ENCODE measurements at places on chromosomes 7 and 10. TPM values are rescaled to one million over a fixed set of nuclear protein-coding genes. Genes with fewer than 3 reads are reported as not detected.

DNA sequence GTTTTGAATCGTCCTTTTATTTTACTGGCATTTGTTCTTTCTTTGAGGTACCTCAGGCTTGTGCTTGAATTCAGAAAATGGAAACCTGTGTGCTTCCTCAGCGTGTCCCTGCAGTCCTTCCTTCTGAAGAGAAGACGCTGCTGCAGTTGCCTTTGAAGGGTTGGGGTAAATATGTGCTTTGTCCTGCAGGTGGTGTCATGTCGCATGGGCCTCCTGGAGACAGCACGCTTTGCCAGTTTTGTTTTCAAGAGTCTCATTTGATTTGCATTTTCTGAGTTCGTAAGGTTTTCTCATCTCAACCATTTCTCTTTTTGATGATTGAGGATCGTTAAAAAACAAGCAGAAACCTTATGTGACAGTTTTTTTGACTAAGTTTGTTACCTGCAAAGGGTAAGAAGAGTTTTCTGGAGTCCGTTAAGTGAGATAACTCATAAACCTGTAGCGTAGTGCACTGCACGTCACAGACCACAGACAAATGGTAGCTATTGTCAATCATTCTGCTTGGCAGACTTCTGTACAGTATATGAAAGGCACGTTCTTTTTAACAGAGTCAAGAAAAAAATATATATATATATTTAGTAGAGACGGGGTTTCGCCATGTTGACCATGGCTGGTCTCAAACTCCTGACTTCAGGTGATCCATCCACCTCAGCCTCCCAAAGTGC is 57.0 kb downstream of the CDC123 start:
- H3K27ac ChIP-seq, result no peak overlapping the region
- no peak for DNase-seq
- H3K4me3 ChIP-seq, result no peak overlapping the region
- H3K27me3 ChIP-seq, result no peaks in the 10 kb centered on the region
- peaks cover 4% of the 10 kb centered on the region for H3K36me3 ChIP-seq

- H3K27ac ChIP-seq, result no peak overlapping the region
- no peak overlapping the region for H3K4me3 ChIP-seq
- H3K4me1 ChIP-seq, result peaks cover 7% of the 10 kb centered on the region
- no peak for DNase-seq
- H3K36me3 ChIP-seq, result no peaks in the 10 kb centered on the region
- no peaks in the 10 kb centered on the region for H3K27me3 ChIP-seq
Observed at GRCh38 chr10:89078724-89079672, 88.4 kb downstream of the FAS start.

- DNase-seq, result no peak
- H3K36me3 ChIP-seq, result no peaks in the 10 kb centered on the region
- no peak overlapping the region for H3K4me3 ChIP-seq
- peaks cover 2% of the 10 kb centered on the region for H3K4me1 ChIP-seq
Observed at GRCh38 chr7:50415844-50416364, 34.2 kb downstream of the FIGNL1 start.

DNA sequence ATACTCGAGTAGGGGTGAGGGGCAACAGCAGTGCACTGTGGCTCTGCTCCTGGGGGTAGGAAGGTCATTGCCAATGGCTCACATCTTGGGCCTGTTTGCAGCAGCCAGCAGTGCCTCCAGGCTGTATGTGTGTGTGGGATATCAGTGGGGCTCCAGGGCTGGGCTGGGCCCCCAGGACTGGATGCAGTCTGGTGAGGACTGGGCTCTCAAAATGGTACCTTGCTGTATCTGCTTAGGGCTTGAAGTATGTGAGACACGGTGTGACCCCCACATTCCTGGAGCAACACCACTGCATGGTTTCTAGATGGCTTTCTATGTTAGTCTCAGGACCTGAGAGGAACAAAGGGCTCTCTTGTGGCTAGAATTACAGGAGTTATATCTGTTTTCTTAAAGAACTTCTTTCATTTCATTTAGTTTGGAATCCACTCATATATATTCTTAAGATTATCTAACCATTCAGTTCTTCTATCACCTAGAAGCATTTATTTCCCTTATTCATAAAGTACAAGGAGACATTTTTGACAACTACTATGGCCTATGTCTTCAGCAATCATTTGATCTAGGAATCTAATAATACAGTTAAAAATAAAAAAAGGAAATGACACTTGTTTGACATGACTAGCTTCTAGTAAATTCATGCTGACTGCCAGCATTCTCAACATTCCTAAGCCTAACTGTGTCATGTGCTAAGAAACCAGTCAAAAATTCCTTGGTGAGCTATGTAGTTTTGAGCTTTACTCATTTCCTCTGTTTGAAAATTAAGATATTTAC is 443.2 kb upstream of the SEMA3A start:
- H3K36me3 ChIP-seq, result no peaks in the 10 kb centered on the region
- H3K27ac ChIP-seq, result no peak overlapping the region
- DNase-seq, result no peak

- no peaks in the 10 kb centered on the region for H3K27me3 ChIP-seq
- H3K4me3 ChIP-seq, result peak within 1 kb of the TSS; percentile 35
- no peaks in the 10 kb centered on the region for H3K4me1 ChIP-seq
- peak within 1 kb of the TSS; percentile 40 for H3K27ac ChIP-seq
- H3K36me3 ChIP-seq, result no peaks in the 10 kb centered on the region
- DNase-seq, result no peak
Observed at GRCh38 chr10:15719899-15720634, at the start of gene ITGA8. TSS of gene ITGA8 (minus strand) at chr10:15719922. CDS start at chr10:15719771, 151 bp downstream.

DNA sequence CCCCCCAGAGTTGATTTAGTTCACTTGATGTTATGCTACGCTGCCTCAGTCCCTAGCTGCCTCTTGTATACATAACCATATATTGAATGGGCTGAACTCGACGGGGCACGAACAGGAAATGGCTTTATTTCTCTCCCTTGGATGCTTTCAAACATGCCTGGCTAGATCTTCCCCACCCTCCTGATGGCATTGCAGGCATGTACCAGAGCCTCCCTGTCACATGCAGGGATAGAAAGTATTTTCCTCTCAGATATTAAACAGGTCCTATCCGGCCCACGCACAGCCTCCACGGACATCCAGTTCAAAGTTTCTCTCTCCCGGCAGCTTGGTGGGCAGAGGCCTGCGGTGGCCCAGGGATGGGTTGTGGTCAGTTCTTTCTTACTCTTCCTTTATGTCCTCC is 422.1 kb downstream of the RPS24 start:
- H3K4me3 ChIP-seq, result no peak overlapping the region
- no peaks in the 10 kb centered on the region for H3K4me1 ChIP-seq
- H3K27me3 ChIP-seq, result peaks cover 15% of the 10 kb centered on the region

GRCh38 chr10:88156341-88156740 is 292.9 kb downstream of the PTEN start:
- H3K36me3 ChIP-seq, result no peaks in the 10 kb centered on the region
- H3K27ac ChIP-seq, result no peak overlapping the region
- H3K4me3 ChIP-seq, result no peak overlapping the region
- no peaks in the 10 kb centered on the region for H3K27me3 ChIP-seq

DNA sequence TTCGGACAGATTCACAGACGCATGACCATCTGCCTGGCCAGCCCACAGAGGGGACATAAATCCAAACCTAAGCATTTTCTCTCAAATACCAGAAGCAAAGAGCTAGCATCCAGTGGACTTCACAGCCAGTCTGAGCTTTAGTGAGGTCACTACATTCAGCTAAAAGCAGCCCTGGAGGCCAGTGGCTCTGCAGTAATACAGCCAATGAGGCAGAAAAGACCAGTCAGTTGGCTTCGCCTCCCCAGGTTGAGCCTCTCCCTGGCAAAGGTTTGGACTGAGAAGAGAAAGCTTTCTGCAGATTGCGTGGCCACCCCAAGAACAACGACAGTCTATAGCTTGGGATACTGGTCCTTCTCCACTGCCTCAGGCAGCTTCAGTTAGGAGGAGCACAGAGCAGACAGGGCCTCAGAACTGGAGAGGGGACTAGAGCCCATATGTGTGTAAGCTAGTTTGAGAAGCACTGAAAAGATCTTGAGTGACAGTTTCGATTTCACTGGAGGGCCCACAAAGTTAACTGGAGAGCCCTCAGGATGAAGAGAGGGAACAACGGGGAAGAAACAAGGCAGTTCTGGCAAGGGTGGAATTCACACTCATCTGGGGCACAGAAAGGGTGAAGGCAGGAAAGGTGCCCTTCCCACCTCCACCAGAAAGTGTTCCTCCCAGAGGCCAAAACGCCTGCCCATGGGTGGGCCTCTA is 3.8 kb downstream of the WDR91 start:
- no peak overlapping the region for H3K4me3 ChIP-seq
- H3K36me3 ChIP-seq, result peaks cover 7% of the 10 kb centered on the region
- H3K4me1 ChIP-seq, result peaks cover 90% of the 10 kb centered on the region
- DNase-seq, result no peak

- H3K27me3 ChIP-seq, result peaks cover 67% of the 10 kb centered on the region
- DNase-seq, result no peak
- no peak overlapping the region for H3K27ac ChIP-seq
- no peaks in the 10 kb centered on the region for H3K4me1 ChIP-seq
- H3K4me3 ChIP-seq, result no peak overlapping the region
Observed at GRCh38 chr10:103265717-103266329, 11.1 kb upstream of the INA start.

GRCh38 chr7:17773289-17773626 is 167.0 kb downstream of the SNX13 start:
- H3K27ac ChIP-seq, result no peak overlapping the region
- no peaks in the 10 kb centered on the region for H3K27me3 ChIP-seq
- peaks cover 30% of the 10 kb centered on the region for H3K4me1 ChIP-seq
- no peaks in the 10 kb centered on the region for H3K36me3 ChIP-seq
- DNase-seq, result no peak

- no peak overlapping the region for H3K27ac ChIP-seq
- no peak for DNase-seq
- no peaks in the 10 kb centered on the region for H3K36me3 ChIP-seq
- H3K4me1 ChIP-seq, result peaks cover 36% of the 10 kb centered on the region
Observed at GRCh38 chr7:36967387-36967786, 243.1 kb upstream of the AOAH start.

DNA sequence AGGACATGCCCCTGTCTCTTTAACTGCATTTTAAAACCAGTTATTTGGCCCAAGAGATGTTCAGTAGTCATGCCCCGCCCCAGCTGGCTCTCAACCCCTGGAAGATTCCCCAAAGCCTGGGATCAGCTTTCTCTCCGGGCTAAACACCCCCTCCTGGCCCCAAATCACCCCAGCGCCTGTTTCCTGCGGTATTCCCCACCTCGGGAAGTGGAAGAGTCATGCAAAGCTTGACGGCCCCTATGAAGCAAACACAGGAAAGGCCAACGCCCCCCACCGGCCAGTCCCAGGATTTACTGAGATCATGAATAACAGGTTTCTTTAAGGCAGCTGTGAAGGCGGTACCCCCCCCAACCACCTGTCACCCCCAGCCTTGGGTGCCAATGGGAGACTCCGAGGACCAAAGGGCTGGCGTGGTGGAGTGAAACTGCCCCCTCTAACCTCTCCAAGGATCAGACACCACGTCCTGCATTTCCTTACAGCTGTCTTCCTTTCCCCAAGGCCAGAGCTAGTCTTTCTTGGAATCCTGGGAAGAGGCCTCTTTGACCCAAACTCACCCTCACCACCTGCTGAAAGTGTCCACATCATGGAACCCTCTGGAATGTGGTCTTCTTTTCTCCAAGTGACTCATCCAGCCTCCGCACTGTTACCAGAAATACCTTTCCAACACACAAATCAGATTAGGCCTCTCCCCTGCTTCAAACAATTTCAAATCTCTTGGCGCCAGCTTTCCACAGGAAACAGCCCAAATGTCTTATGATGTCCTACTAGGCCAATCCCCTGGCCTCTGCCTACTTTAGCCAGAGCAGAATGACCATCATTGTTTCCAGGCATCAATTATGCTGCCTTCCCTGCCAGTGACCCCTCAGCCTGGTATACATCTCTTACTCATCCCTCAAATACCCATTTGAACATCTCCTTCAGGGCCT is 301.5 kb downstream of the ZEB1 start:
- H3K27me3 ChIP-seq, result no peaks in the 10 kb centered on the region
- peaks cover 18% of the 10 kb centered on the region for H3K4me1 ChIP-seq
- DNase-seq, result no peak
- no peak overlapping the region for H3K4me3 ChIP-seq
- H3K27ac ChIP-seq, result peak overlapping the region; percentile 45

- peak overlapping the region; percentile 66 for H3K27ac ChIP-seq
- no peak overlapping the region for H3K4me3 ChIP-seq
- H3K27me3 ChIP-seq, result no peaks in the 10 kb centered on the region
- peaks cover 11% of the 10 kb centered on the region for H3K4me1 ChIP-seq
- H3K36me3 ChIP-seq, result no peaks in the 10 kb centered on the region
Observed at GRCh38 chr7:8176370-8177081, 85.4 kb downstream of the ICA1 start.

GRCh38 chr10:127354255-127354654 is 157.9 kb upstream of the INSYN2A start:
- H3K36me3 ChIP-seq, result no peaks in the 10 kb centered on the region
- no peaks in the 10 kb centered on the region for H3K4me1 ChIP-seq
- no peak overlapping the region for H3K27ac ChIP-seq
- H3K4me3 ChIP-seq, result no peak overlapping the region

GRCh38 chr10:43000651-43001426 is 76.0 kb upstream of the RET start:
- H3K36me3 ChIP-seq, result no peaks in the 10 kb centered on the region
- no peaks in the 10 kb centered on the region for H3K27me3 ChIP-seq
- H3K27ac ChIP-seq, result no peak overlapping the region
- DNase-seq, result no peak
- H3K4me3 ChIP-seq, result no peak overlapping the region

GRCh38 chr10:42877496-42878030 is 95.0 kb downstream of the BMS1 start:
- no peak for DNase-seq
- no peak overlapping the region for H3K27ac ChIP-seq
- no peaks in the 10 kb centered on the region for H3K36me3 ChIP-seq
- no peak overlapping the region for H3K4me3 ChIP-seq
- no peaks in the 10 kb centered on the region for H3K27me3 ChIP-seq

GRCh38 chr7:51317582-51317910 is 937 bp upstream of the COBL start:
- H3K27me3 ChIP-seq, result no peaks in the 10 kb centered on the region
- no peaks in the 10 kb centered on the region for H3K36me3 ChIP-seq
- DNase-seq, result no peak
- no peak overlapping the region for H3K27ac ChIP-seq
- H3K4me1 ChIP-seq, result peaks cover 3% of the 10 kb centered on the region

DNA sequence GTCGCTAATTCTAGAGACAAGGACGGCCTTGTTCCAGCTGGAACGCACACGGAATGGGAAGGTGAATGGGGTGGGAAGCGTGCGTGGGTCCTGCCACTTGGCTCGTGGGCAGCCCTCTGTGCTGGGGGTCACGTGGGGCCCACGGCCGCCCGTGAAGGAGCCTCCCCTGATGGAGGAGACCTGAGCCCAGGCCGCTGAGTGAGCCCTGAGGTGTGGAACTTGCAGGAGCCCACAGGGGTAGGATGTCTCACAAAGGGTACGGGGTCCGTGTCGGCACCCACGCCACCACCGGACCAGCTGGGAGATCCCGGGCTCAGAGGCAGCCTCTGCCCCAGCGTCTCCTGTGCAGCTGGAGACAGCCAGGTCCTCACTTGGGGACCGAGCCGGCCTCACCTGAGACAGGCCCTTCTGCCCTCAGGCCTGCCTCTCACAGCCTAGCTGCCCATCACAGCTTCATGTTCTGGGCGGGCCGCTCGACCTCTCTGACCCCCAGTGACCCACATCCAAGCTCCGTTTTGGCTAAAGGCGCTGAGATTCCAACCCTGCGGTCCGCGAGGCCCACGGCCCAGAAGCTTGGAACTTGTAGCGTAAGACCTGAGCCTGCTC is 84.8 kb downstream of the FOXL3 start:
- H3K27me3 ChIP-seq, result no peaks in the 10 kb centered on the region
- DNase-seq, result no peak
- no peak overlapping the region for H3K4me3 ChIP-seq
- peaks cover 49% of the 10 kb centered on the region for H3K4me1 ChIP-seq
- no peak overlapping the region for H3K27ac ChIP-seq

Gene CNPY1
- total RNA-seq, result not detected

Gene GALNT11
- total RNA-seq, result 37.0 TPM

Gene CREB5
- 0.30 TPM for total RNA-seq

Gene CLCN1
- 0.91 TPM for total RNA-seq

Gene MYL10
- not detected for total RNA-seq

Gene CALHM3
- not detected for total RNA-seq

Gene CHST3
- 9.7 TPM for total RNA-seq
